ENCODE measurements at places on chromosomes 5 and 9. TPM values are rescaled to one million over a fixed set of nuclear protein-coding genes. Genes with fewer than 3 reads are reported as not detected.

Gene ZFAND5
- 221 TPM for total RNA-seq

Gene ARL14EPL
- 0.25 TPM for total RNA-seq

Gene SLC45A2
- total RNA-seq: 0.45 TPM

Gene PCDHB13
- total RNA-seq: 7.8 TPM

- H3K27me3 ChIP-seq: peaks cover 21% of the 10 kb centered on the region
- H3K27ac ChIP-seq: no peak overlapping the region
- peaks cover 24% of the 10 kb centered on the region for H3K4me1 ChIP-seq
- no peak for DNase-seq
These were observed 277.5 kb downstream of the DENND1A start for GRCh38 chr9:123652416-123652815.

DNA sequence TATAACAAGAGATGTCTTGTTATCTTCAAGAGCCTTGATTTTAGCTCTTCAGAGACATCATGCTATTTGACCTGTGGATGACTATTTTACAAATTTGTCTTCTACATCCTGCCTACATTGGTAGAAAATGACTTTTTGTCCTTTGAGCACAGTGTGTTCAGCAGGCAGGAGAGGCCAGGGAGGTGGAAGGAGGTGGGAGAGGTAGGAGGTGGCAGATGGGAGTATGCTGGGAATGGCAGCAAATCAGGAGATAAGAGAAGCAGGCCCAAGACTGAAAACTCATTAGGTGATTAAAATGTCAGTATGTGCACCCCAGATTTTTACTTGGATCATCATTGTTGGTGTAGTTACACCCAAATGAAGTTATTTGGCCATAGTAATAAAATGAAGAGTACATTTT lies 44.1 kb downstream of the PTPN3 start:
- H3K36me3 ChIP-seq: peaks cover 4% of the 10 kb centered on the region
- H3K27ac ChIP-seq: peak overlapping the region; percentile 84
- H3K4me3 ChIP-seq: no peak overlapping the region
- no peaks in the 10 kb centered on the region for H3K27me3 ChIP-seq

DNA sequence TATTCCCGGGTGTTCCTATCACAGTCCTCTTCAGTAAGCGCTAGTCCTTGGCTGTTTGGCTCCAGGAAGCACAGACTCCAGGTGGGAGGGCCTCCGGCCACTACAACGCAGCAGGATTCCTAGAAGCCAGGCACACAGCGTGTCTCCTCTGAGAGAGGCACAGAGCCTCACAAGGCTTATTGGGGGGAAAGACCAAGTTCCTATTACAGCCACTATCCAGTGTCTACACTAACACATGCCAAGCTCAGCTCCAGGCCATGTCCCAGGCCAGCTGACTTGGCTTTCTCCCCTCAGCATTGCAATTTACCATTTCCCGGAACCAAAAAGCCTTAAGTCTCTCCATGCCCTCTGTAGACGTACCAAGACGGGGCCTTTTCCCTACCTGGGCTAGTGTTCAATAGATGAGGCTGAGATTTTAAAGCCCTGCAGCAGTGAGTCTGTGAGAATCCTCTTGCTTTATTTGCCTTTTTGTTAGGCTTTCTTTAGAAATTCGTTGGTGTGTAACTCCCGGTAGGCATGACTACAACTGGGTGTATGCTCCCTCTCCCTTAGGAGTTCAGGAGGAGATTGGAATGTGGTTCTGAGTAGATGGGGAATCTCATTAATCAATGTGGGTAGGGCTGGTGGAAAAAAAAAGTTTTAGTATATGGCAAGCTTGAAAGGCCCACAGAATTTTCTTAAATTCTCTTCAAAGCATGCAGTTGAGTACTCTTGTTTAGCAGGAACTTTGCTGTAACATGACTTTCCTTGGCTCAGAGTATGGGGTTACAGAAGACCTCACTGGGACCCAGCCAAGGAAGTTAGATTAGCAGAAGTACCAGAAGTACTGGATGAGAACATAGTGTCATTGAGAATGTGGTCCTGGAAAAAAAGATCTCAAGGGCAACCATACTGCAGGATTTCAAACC lies 84.3 kb upstream of the SLC1A3 start:
- peaks cover 12% of the 10 kb centered on the region for H3K4me1 ChIP-seq
- H3K27ac ChIP-seq: no peak overlapping the region
- DNase-seq: no peak

DNA sequence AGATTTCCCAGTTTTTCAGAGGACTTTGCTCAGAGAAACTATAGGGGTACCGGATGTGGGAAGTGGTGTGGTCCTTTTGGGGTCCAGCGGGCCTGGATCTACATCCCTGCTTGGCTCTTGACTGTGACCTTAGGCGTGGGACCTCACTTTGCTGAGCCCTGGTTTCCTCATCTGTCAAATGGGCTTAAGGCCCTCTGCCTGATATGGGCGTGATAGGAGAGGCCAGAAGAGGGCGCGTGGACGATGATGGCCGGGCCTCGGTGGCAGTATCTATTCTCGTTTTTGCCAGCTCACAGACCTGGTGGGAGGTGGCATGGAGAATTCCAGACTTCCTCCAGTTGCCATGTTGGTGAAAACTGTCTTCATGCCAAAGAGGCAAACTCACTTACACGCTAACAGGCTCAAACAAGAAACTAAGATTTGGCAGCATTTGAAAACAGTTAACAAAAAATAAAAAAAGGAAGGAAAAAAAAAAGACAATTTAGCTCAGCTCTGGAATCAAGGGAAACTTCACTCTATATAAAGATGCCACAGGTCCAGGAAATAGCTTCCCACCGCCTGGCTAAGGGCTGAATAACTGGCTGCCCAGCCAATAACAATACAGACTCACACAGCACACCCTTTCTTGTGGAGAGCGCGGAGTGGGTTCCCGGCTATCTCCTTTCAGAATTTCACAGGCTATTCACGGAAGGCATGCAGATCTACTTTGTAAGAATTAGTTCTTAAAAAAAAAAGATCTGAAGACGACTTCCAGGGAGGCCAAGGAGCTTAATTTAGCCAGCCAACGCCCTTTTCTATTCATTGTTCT lies 1.7 kb downstream of the SH3PXD2B start:
- H3K4me3 ChIP-seq: peak overlapping the region; percentile 90
- peak overlapping the region; percentile 93 for H3K27ac ChIP-seq
- peaks cover 5% of the 10 kb centered on the region for H3K36me3 ChIP-seq
- H3K27me3 ChIP-seq: no peaks in the 10 kb centered on the region

- DNase-seq: no peak
- no peak overlapping the region for H3K27ac ChIP-seq
- H3K27me3 ChIP-seq: peaks cover 2% of the 10 kb centered on the region
- no peaks in the 10 kb centered on the region for H3K4me1 ChIP-seq
These were observed 38.4 kb upstream of the SMIM15 start for GRCh38 chr5:61200582-61201155.

GRCh38 chr9:11340654-11341053 lies 727.9 kb upstream of the PTPRD start:
- H3K27ac ChIP-seq: no peak overlapping the region
- H3K4me3 ChIP-seq: no peak overlapping the region
- no peaks in the 10 kb centered on the region for H3K4me1 ChIP-seq
- H3K36me3 ChIP-seq: no peaks in the 10 kb centered on the region

DNA sequence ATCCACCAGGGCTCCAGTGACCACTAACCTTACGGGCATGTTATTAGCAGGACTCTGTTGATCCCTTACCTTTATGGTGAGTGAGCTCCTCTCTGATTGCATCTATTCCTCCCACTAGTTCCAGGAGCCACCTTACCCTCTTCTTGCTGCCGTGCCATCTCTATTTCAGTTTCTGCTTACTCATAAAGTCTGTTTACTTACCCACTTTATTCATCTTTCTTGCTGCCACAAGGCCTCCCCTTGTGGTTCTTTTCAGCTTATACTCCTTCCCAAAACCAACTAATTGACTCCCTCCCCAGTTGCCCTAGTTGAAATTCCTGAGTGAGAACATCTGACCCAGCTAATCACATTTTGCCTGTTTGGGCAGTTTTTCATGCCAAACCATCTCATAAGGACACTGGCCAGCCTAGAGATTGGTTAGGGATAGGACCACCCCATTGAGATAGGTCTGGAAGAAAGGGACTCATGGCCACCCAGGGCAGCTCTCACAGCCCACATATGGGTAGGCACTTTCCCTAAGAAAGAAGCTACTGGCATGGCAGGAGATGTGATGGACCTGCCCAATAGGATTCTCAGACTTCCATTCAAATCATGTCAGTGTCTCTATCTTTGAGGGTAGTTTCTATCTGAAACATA lies 412.7 kb downstream of the EFNA5 start:
- no peak overlapping the region for H3K27ac ChIP-seq
- H3K4me3 ChIP-seq: no peak overlapping the region
- DNase-seq: no peak
- peaks cover 4% of the 10 kb centered on the region for H3K36me3 ChIP-seq
- H3K4me1 ChIP-seq: peaks cover 17% of the 10 kb centered on the region

DNA sequence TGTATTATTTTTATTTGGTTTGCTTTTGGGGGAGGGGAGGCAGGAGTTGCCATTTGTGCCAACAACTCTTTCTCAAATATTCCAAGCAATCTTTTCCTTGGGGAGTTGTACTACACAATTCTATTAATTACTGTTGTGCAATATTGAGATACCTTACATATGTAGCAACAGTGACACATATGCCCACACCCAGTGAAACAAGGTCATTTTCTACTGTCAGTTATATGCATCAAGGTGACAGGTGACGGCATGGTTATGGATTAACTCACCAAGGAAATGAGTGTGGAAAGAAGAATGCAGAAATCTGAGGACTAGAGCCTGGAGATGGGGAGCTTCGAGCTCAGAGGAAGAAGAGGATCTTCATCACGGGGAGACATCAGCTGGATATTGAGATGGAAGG lies 17.9 kb upstream of the MSMP start:
- no peak overlapping the region for H3K27ac ChIP-seq
- no peak for DNase-seq
- no peaks in the 10 kb centered on the region for H3K36me3 ChIP-seq
- no peak overlapping the region for H3K4me3 ChIP-seq

- H3K36me3 ChIP-seq: peaks cover 15% of the 10 kb centered on the region
- H3K27ac ChIP-seq: no peak overlapping the region
- peaks cover 72% of the 10 kb centered on the region for H3K4me1 ChIP-seq
- no peak for DNase-seq
- H3K27me3 ChIP-seq: no peaks in the 10 kb centered on the region
These were observed 215.0 kb downstream of the GAPVD1 start for GRCh38 chr9:125476645-125477044.

DNA sequence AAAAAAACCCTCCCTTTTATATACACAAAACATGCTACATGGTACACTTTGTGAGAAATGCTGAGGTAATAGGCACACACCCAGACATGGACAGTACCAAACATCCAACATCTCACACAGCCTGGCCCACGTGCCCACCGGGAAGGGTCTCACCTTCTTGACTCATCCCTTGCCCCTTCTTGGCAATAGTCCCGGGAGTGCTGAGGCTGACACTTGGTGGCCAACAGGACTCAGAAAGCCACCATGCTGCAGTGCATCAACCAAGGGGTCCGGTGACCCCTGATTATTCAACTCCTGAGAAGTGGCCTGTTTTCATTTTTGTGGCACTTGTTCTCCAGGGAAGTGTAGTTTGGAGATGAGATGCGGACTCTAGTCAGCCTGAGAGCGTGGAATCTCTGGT lies 35.0 kb downstream of the ANGPTL2 start:
- H3K36me3 ChIP-seq: peaks cover 17% of the 10 kb centered on the region
- no peak for DNase-seq
- peaks cover 5% of the 10 kb centered on the region for H3K4me1 ChIP-seq
- no peak overlapping the region for H3K4me3 ChIP-seq

GRCh38 chr5:6535594-6535993 lies 86.9 kb downstream of the UBE2QL1 start:
- peaks cover 65% of the 10 kb centered on the region for H3K27me3 ChIP-seq
- H3K27ac ChIP-seq: no peak overlapping the region
- no peak for DNase-seq
- no peaks in the 10 kb centered on the region for H3K36me3 ChIP-seq
- no peak overlapping the region for H3K4me3 ChIP-seq
- H3K4me1 ChIP-seq: no peaks in the 10 kb centered on the region

GRCh38 chr9:77944556-77945243 lies 86.9 kb downstream of the GNAQ start:
- H3K4me1 ChIP-seq: peaks cover 30% of the 10 kb centered on the region
- no peaks in the 10 kb centered on the region for H3K36me3 ChIP-seq
- H3K4me3 ChIP-seq: no peak overlapping the region
- peak overlapping the region; percentile 47 for H3K27ac ChIP-seq
- no peak for DNase-seq
- no peaks in the 10 kb centered on the region for H3K27me3 ChIP-seq

DNA sequence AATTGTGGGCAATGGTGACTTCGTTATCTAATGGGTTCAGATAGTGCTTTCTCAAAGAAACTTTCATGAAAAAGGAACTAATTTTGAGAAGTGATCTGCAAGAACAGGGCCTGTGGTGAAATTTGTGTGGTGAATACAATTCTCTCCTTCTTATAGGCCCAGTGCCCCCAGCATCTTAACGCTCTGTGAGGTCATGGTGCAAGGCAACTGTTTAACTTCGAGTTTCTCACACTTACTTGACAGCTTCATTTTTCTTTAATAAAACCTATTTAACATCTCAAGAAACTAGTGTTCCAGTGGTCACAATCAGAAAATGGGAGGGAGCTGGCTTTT lies 69.2 kb downstream of the FAM114A2 start:
- H3K36me3 ChIP-seq: no peaks in the 10 kb centered on the region
- DNase-seq: no peak
- H3K4me1 ChIP-seq: peaks cover 2% of the 10 kb centered on the region
- H3K27me3 ChIP-seq: peaks cover 28% of the 10 kb centered on the region
- H3K4me3 ChIP-seq: no peak overlapping the region
